NCI-H526 (cell line): ENCODE measurements at places on chromosomes 6 and 20.
A peak's percentile ranks its signal among the peaks of the same experiment; 100 is the strongest.

DNA sequence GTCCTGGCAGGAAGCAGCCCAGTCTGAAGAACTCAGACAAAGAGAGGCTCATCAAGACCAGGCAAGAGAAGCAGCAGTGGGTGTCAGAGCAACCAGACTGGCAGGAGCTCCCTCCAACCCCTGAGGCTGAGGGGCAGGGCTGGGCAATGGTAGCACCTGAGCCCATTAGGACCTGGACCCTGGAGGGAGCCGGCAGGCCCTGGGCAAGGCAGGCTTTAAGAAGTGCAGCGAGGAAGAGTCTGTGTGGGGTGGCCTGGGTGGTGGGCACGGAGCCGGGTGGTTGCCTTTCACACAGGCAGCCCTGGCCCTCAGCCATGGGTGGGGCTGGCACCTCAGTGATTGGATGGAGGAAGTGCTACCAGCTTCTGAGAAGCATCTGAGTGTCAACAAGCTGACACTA lies 33.1 kb upstream of the IRF4 start:
- DNase-seq, result no peak

DNA sequence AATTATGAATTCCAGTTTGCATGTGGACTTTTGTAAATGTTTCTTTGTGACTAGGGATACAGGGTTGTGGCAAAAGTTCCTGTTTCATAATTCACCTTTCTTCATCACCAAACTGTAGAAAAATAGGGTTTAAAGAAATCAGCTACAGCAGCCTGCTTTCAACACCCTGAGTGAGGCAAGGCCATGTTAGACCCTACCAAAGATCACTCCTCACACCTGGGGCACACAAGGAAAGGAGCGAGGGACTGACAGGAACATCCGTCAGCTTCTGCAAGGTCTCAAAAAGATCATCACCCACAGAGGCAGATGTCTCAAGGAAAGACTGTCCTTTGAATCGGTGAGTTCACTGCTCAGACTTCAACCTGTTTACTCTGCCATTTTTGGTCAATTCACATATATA lies 10.5 kb upstream of the STX11 start:
- no peak for DNase-seq

GRCh38 chr20:31840906-31841816 lies 4.2 kb downstream of the FOXS1 start:
- no peak for DNase-seq

DNA sequence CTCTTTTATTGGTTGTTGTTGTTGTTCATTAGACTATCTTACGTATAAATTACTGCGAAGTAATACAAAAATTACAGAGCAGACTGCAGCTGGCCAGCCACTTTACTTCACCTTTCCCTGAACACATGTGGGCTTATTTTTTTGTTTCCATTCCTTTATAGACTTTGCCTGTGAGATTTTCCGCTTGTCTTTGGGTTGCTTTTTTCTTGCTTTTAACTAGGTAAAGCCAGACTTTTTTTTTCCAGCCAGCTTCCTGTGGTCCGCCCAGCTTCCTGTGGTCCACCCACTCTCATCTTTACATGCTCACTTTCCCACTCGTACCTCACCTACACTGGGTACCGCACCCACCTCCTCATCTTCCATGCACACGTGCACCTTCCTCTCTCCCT lies 79.0 kb downstream of the IPCEF1 start:
- DNase-seq, result no peak

GRCh38 chr20:59144179-59144830 lies 19.3 kb upstream of the ZNF831 start:
- no peak for DNase-seq

- DNase-seq, result no peak
Measured at GRCh38 chr6:52340603-52340880, 21.4 kb upstream of the PAQR8 start.

DNA sequence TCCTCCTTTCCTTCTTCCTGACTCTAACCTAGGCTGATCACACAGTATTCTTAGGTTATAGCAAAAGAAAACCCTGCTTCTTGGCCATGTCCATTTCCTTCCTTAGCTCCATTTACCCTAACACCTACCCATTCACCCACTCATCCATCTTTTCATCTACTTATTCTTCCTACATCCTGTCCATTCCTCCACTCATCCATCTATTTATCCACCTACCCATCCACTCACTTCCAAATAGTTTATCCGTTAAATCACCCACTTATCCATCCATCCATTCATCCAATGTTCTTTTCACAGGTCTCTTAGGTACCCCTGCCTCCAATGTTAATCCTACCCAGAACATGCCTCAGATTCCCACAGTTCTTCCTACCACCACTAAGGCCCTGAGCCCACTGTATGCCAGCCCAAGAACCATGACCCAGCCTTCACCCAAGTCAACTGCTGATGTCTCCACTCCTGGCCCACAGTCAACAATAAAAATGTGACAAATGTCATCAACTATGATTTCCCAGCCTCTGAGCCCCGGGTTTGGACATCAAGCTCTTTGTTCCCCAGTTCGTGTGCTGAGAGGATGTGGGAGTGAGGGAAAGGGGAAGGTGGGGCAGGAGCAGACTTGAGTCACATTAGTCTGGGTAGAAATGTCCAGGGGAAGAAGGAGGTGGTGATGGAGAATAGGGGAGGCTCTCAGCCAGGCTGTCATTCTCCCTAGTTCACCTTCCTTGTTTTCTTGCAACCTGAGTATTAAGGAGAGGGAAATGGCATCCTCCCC lies 24.4 kb downstream of the TREML4 start:
- DNase-seq, result no peak

DNA sequence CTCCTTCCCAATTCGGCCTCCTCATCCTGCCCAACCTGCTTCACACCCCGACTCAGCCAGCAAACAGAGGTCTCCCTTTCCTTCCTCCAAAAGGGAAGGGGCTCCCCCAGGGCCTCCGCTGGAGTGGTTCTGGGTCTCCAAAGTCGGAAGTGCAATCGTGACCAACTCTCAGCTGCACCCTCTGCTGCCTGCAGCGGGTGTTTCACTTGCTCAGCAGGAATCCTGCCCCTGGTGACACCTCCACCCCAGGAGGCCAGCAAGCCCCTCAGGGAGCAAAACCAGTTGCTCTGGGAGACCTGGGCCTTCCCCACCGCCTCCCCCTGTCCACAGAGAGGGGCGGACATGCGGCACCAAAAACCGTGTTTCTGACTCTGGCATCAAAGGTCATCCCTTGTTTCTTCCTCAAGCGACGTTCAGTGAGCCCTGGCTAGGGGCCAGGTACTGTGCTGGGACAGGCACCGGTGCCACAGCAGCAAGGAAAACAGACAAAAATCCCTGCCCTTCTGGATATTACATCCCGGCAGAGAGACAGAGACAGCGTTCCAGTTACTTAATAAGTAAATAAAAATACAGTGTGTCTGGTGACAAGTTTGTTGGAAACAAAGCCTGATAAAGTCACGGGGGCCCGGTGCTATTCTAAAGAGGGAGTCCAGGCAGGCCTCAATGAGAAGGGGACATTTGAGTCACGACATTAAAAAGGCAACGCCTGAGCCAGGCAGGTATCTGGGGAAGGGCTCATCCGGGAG lies 219.0 kb downstream of the BMP7 start:
- peak; percentile 30 for DNase-seq

GRCh38 chr6:64064919-64065318 lies 429.3 kb downstream of the PHF3 start:
- DNase-seq, result no peak

- DNase-seq, result no peak
Measured at GRCh38 chr6:68760485-68760884, 125.4 kb downstream of the ADGRB3 start.

DNA sequence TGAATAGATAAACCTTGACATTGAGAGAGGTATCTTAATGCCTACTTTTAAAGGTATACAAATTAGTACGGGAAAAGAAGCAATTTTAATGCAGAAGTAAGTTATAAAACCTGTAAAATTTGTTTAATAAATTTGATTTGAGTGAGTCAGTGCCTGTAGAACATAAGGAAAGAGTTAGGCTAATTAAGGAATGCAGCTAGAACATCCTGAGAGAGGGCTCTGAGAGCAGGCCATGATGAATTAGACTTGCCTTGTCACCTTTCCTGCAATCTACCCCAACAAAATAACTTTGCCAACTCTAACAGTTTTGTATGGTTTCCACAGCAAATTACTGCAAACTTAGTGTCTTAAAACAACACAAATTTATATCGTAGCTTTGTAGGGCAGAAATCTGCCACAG lies 700.8 kb downstream of the RFPL4B start:
- peak; percentile 57 for DNase-seq

GRCh38 chr6:161292145-161292544 lies 18.3 kb upstream of the AGPAT4 start:
- DNase-seq, result peak; percentile 47

GRCh38 chr20:47730744-47731143 lies 54.5 kb downstream of the SULF2 start:
- no peak for DNase-seq

GRCh38 chr6:115514656-115515055 lies 546.0 kb downstream of the FRK start:
- DNase-seq, result no peak
